Hair follicle dermal papilla cell (primary cell): ENCODE measurements at places on chromosomes 2 and 18. TPM values are rescaled to one million over a fixed set of nuclear protein-coding genes. Genes with fewer than 3 reads are reported as not detected.

The GAD1 gene
- 1.3 TPM in 2 replicates for total RNA-seq

The CNGA3 gene
- under 0.01 and 0.12 TPM in 2 replicates for total RNA-seq

The RNF125 gene
- 0.16 and 0.24 TPM in 2 replicates for total RNA-seq

The CDH7 gene
- total RNA-seq = not detected in 2 replicates

The GPR45 gene
- total RNA-seq = not detected in 2 replicates

The CKAP2L gene
- total RNA-seq = 1.1 and 3.0 TPM in 2 replicates

The HOXD12 gene
- total RNA-seq = not detected in 2 replicates

The PRKAG3 gene
- 0.16 TPM in 1 of 2 replicates, not detected in the other for total RNA-seq

The CFAP221 gene
- 0.32 and 0.36 TPM in 2 replicates for total RNA-seq

The UBR3 gene
- total RNA-seq = 30.6 and 36.8 TPM in 2 replicates

The PPM1G gene
- total RNA-seq = 47.4 and 47.6 TPM in 2 replicates

The NR4A2 gene
- 0.49 TPM in 2 replicates for total RNA-seq

The PMAIP1 gene
- 7.5 and 9.5 TPM in 2 replicates for total RNA-seq

The TRIM43 gene
- not detected in 2 replicates for total RNA-seq

The ZAP70 gene
- total RNA-seq = not detected in 2 replicates

The ARHGAP15 gene
- total RNA-seq = 0.12 and 0.49 TPM in 2 replicates
